Purkinje cell (primary cell): ENCODE measurements at places on chromosomes 16 and 17. TPM values are rescaled to one million over a fixed set of nuclear protein-coding genes. Genes with fewer than 3 reads are reported as not detected.

CD300E gene
- polyA plus RNA-seq: not detected in 2 replicates

TBX2 gene
- not detected in 2 replicates for polyA plus RNA-seq

CACNB1 gene
- 1.0 and 8.7 TPM in 2 replicates for polyA plus RNA-seq

DNAJA2 gene
- 173 and 189 TPM in 2 replicates for polyA plus RNA-seq

EVPLL gene
- polyA plus RNA-seq: not detected in 2 replicates

IGSF6 gene
- 0.14 and 0.65 TPM in 2 replicates for polyA plus RNA-seq

PHKG2 gene
- 18.5 and 19.1 TPM in 2 replicates for polyA plus RNA-seq

EVPL gene
- 0.39 TPM in 1 of 2 replicates, not detected in the other for polyA plus RNA-seq

NAT9 gene
- polyA plus RNA-seq: 6.0 and 6.2 TPM in 2 replicates

RFFL gene
- 0.69 TPM in 1 of 2 replicates, not detected in the other for polyA plus RNA-seq

TAT gene
- polyA plus RNA-seq: not detected in 2 replicates

AHSP gene
- polyA plus RNA-seq: not detected in 2 replicates

RTN4RL1 gene
- polyA plus RNA-seq: 0.43 and 2.0 TPM in 2 replicates

PRAC2 gene
- not detected in 2 replicates for polyA plus RNA-seq

EFNB3 gene
- polyA plus RNA-seq: 2.8 TPM in 1 of 2 replicates, not detected in the other

FGF11 gene
- polyA plus RNA-seq: 1.2 and 2.0 TPM in 2 replicates

CCL5 gene
- polyA plus RNA-seq: not detected in 2 replicates

ENPP7 gene
- polyA plus RNA-seq: not detected in 2 replicates

TVP23A gene
- 6.7 and 7.7 TPM in 2 replicates for polyA plus RNA-seq
